Activated CD4-positive, alpha-beta memory T cell treated with anti-CD3 and anti-CD28 coated beads, Interleukin-2, amount 10 ng/mL, durations not matched to agents 7 days and 5 days (primary cell): ENCODE measurements at places on chromosomes 3 and 15. TPM values are rescaled to one million over a fixed set of nuclear protein-coding genes. Genes with fewer than 3 reads are reported as not detected.

- no peaks in the 10 kb centered on the region for H3K27me3 ChIP-seq
- peaks cover 57% of the 10 kb centered on the region for H3K36me3 ChIP-seq
- peaks cover 34% of the 10 kb centered on the region for H3K4me1 ChIP-seq
- no peak for DNase-seq
- no peak overlapping the region for H3K27ac ChIP-seq
These were observed 7.1 kb downstream of the RAD51 start for GRCh38 chr15:40702077-40702476.

GRCh38 chr3:47056705-47057104, 77.2 kb downstream of the NBEAL2 start:
- H3K4me3 ChIP-seq, result no peak overlapping the region
- no peaks in the 10 kb centered on the region for H3K27me3 ChIP-seq
- DNase-seq, result no peak
- H3K36me3 ChIP-seq, result peaks cover 42% of the 10 kb centered on the region
- H3K27ac ChIP-seq, result peak overlapping the region; percentile 20

- no peaks in the 10 kb centered on the region for H3K36me3 ChIP-seq
- H3K4me1 ChIP-seq, result no peaks in the 10 kb centered on the region
- no peak overlapping the region for H3K27ac ChIP-seq
- H3K4me3 ChIP-seq, result no peak overlapping the region
- DNase-seq, result peak; percentile 47
These were observed 80.0 kb downstream of the SQOR start for GRCh38 chr15:45714590-45715488.

DNA sequence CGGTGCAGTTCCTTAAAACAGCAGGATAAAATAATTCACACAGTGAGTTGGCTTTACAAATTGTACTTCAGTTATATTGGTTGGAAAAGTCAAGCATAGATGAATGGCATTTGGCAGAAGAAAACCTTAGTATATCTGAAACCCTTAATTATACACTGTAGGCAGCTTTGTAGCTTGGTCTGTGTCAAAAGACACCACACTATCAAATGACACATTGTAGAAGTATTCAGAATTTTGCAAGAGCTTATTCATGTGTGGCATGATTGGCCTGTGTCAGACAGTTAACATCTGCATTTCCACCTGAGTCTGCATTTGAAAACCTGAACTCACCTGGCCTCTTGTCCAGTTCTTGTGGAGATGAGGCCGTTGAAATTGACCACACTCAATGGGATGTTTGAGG, 13.8 kb downstream of the TMEM266 start:
- no peak overlapping the region for H3K27ac ChIP-seq
- H3K27me3 ChIP-seq, result peaks cover 4% of the 10 kb centered on the region
- no peaks in the 10 kb centered on the region for H3K36me3 ChIP-seq
- no peak overlapping the region for H3K4me3 ChIP-seq
- peaks cover 8% of the 10 kb centered on the region for H3K4me1 ChIP-seq

DNA sequence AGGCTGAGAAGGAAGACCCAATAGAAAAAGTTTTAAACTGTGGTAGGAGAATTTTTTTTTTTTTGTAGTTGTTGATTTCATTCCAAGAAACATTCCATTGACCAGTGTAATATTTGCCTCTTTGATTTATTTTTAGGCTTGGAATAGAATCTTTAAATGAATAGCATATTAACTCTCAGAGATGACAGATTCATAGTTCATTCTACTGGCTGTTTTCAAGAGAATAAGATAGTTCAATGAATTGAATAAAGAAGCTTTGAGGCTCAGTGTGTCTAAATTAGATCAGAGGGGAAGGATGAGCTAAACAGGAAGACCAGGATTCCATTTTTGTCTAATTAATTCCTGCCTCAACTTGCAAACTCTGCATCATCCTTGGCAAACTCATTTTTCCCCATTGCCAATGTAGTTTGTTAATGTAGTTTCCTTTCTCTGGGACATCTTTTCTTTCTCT, 98.4 kb downstream of the NAALADL2 start:
- H3K4me3 ChIP-seq, result no peak overlapping the region
- H3K27me3 ChIP-seq, result no peaks in the 10 kb centered on the region
- no peak overlapping the region for H3K27ac ChIP-seq
- H3K4me1 ChIP-seq, result no peaks in the 10 kb centered on the region

DNA sequence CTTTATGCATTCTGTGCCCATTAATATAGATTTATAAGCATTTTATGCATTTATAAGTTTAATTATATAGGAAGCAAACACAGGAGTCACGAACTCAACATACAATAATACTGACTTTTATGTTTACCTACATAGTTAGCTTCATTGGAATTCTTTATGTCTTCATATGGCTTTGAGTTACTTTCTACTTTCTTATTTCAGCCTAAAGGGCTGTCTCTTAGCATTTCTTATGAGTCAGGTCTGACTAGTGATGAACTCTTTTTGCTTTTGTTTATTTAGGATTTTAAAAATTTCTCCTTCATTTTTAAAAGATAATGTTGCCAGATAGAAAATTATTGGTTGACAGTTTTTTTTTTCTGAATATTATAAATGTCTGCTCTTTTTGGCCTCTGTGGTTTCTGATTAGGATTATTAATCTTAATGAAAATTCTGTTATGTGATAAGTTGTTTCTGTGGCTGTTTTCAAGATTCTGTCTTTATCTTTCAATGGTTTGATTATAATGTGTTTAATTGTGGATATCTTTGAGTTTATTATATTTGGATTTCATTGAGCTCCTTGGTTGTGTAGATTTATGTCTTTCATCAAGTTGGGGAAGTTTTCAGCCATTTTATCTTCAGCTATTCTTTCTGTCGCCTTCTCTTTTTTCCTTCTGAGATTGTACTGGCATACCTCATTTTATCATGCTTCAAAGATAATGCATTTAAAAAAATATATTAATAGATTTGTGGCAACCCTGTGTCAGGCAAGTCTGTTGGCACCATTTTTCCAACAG, 54.3 kb downstream of the ATP2C1 start:
- H3K4me3 ChIP-seq, result no peak overlapping the region
- peaks cover 16% of the 10 kb centered on the region for H3K4me1 ChIP-seq
- H3K27me3 ChIP-seq, result no peaks in the 10 kb centered on the region
- no peak for DNase-seq
- H3K27ac ChIP-seq, result no peak overlapping the region

Gene LIPC
- 0.68 TPM for total RNA-seq
